BJ (cell line): ENCODE measurements at places on chromosomes 7 and 10. TPM values are rescaled to one million over a fixed set of nuclear protein-coding genes. Genes with fewer than 3 reads are reported as not detected.
A peak's percentile ranks its signal among the peaks of the same experiment; 100 is the strongest.

- no peak for DNase-seq
Observed at GRCh38 chr7:32943252-32944030, 13.8 kb upstream of the FKBP9 start.

Gene GIMAP1
- polyA plus RNA-seq = not detected in 2 replicates

Gene CHN2
- not detected in 2 replicates for polyA plus RNA-seq

GRCh38 chr7:32036557-32036956, 33.6 kb downstream of the PDE1C start:
- DNase-seq = no peak

DNA sequence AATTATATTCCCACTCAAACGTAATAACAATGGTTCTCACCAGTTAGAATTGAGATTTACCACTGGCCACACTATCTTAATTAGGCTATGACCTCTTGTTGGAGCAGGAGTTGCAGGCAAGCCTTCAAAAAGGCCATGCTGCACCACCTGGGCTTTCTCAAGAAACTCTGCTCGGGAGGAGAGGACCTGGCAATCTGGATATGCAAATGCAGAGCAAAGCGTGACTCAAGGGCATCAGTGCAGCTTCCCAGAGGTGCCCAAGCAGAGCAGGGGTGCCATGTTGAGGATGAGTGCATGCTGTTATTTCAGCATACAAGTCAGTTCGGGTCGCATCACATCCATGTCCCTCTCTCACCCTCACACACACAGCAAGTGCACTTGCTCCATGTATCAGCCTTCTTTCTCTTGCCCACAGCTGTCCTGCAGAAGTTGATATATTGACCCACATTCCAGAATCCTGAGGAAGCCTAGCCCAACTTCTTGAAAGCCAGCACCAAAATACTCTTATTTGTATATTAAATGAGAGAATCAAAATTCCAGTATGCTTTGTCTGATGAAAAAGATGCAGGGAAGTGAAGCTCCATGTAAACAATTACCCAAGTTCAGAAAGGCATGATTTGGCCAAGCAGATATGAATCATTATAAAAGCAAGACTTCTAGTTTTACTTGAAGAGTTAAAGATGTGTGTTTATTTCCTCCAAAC, 55.7 kb upstream of the IL6 start:
- DNase-seq = peak; percentile 22

GRCh38 chr10:103732339-103733044, 122.9 kb downstream of the SH3PXD2A start:
- DNase-seq = no peak

DNA sequence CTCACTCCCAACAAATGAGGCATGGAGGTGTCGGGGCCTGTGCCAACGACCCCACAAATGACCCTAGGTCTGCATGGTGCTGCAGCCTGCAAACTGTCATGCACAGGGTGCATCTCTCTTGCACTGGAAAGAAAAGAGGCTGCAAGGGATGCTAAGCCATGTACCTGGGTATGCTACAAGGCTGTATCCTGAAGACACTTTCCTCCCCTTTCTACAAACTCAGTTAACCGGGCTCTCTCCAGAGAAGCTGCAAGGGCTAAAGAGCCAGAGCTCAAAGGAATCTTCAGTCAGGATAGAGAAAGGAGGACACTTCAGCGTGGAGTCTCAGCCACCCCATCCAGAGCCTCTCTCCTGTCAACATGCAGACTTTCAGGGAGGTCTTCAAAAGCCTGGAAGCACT, 449.0 kb downstream of the GRID1 start:
- no peak for DNase-seq

Gene TECTB
- polyA plus RNA-seq = 0.02 and 0.04 TPM in 2 replicates

- DNase-seq = no peak
Observed at GRCh38 chr7:1853431-1853985, 183.4 kb downstream of the ELFN1 start.

- no peak for DNase-seq
Observed at GRCh38 chr10:25555865-25556264, 378.2 kb upstream of the MYO3A start.

DNA sequence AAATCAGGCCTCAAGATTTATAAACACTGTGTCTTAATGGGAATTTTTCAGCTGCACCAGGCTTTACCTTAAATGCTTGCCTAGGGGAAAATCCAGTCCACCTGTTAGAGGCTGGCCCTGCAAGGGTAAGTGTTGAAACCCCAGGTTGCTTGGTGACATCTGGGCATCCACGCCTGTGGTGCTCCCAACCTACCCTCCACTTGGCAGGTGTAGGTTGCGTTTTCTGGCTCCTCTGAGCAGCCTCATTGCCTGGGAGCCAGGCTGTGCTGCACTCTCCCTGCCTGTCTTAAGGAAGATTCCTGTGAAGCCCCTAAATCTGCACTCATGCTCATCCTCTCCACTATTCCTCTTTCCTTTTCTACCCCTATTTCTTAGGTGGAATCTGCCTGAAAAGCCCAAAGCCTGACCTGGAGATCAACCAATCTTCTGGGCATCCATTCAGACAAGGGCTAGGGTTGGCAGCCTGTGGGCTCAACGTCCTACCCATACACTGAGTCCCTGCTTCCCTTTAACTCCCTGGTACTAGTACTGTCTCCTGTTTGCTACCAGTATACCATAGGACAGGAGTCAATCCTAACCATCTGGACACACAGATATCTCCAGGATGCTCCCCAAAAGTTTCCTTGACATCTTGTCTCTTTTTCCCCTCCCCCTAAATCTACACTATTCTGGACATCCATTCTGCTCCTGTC, 150.4 kb downstream of the PDE1C start:
- no peak for DNase-seq

GRCh38 chr7:112940314-112940732, 146.3 kb downstream of the GPR85 start:
- DNase-seq = no peak

Gene BMPER
- 7.0 and 8.8 TPM in 2 replicates for polyA plus RNA-seq

Gene MLXIPL
- polyA plus RNA-seq = not detected in 2 replicates

Gene SYT15B
- 0.85 and 2.0 TPM in 2 replicates for polyA plus RNA-seq

GRCh38 chr7:80825499-80825898, 93.4 kb downstream of the SEMA3C start:
- DNase-seq = no peak

Gene KLF14
- polyA plus RNA-seq = not detected in 2 replicates

GRCh38 chr7:77982926-77983550, 184.5 kb downstream of the PHTF2 start:
- no peak for DNase-seq

Gene PON3
- not detected in 2 replicates for polyA plus RNA-seq

DNA sequence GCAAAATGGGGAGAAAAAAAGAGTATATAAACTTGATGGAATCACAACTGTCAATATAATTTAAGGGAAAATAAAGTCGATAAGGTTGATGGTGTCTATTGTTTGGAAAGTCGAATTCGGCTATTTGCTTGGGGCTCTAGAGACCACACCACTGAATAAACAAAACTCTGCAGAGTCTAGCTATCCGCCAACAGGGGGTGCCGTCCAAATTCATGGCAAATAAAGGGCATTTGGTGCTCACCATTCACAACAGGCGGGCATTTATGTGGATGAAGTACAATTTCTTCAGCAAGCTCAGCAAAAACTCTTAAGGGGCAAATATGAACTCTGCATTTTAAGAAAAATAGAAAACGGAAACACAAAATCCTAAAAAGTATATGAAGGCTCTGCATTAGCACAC, 23.3 kb downstream of the CD36 start:
- DNase-seq = no peak

GRCh38 chr7:44305564-44306507, 19.6 kb downstream of the CAMK2B start:
- no peak for DNase-seq

- DNase-seq = no peak
Observed at GRCh38 chr10:71696628-71697326, 22.8 kb downstream of the C10orf105 start.

- DNase-seq = no peak
Observed at GRCh38 chr7:24406053-24406788, 122.2 kb downstream of the NPY start.

DNA sequence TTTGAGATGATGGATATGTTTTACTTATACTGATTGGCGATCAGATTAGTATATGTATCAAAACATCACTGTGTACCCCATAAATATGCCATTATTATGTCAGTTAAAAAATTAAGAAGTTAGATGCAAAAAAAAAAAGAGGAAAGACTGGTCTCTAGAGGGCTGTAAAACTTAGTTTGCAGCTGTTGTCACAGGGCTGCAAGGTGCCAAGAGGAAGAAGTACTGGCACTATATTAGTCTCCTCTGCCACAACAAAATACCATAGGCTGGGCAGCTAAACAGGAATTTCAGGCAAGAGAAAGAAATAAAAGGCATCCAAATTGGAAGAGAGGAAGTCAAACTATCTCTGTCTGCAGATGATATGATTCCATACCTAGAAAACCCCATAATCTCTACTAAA, 177.8 kb upstream of the PLPP4 start:
- no peak for DNase-seq

GRCh38 chr10:7085913-7086589, 324.8 kb downstream of the SFMBT2 start:
- DNase-seq = no peak

Gene PRKCQ
- 0.06 and 0.11 TPM in 2 replicates for polyA plus RNA-seq

- no peak for DNase-seq
Observed at GRCh38 chr7:7799138-7799537, 80.7 kb upstream of the RPA3 start.

DNA sequence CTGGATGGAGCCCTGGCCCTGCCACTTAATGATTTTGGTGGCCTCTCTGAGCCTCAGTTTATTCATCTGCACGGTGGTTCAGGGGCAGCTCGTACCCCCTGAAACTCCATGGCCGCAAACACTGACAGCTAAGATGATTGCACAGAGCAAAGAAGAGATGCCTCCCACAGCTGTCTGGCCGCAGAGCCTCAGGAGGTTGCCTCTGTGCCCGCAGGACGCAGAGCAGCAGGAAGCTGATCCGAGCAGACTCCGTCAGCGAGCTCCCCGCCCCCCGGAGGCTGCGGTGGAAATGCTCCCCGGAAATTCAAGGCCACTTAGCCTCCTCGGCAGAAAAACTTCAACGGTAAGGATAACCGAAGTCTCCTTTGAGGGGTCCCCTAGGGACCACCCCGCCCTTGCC, 30.2 kb upstream of the C10orf53 start:
- DNase-seq = no peak

GRCh38 chr10:101467286-101467770, 113.4 kb downstream of the BTRC start:
- DNase-seq = peak; percentile 26

Gene IL15RA
- polyA plus RNA-seq = 4.6 and 7.5 TPM in 2 replicates

GRCh38 chr7:93331706-93332105, 99.5 kb downstream of the VPS50 start:
- DNase-seq = no peak

DNA sequence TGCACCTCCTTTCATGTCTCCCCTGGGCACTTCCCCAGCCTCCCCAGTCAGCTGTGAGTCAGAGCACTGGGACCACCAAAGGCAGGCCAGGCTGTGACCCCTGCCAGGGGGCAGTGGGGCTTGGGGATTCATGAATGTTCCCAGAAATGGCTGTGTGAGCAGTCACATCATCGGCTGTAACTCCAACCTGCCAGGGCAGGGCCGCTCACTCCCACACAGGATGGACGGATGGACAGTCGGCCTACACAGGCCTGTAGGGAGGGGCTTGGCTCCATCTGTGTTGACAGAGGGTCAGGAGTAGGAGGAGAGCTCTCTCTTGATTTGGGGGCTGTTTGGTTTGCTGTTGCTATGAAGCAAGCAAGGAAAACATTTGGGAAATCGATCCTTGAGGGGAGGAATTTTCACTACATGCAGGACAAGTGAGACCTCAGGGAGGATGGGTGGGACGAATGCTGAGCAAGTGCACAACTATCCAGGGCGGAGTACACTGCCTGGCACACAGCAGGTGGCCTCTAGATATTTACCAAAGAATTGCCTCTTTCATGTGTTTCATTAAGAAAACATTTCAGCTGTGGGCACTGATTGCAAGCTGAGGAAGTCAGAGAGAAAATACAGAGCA, 2.9 kb upstream of the IGFBP1 start:
- DNase-seq = no peak

Gene COL17A1
- polyA plus RNA-seq = 0.01 and 0.02 TPM in 2 replicates

DNA sequence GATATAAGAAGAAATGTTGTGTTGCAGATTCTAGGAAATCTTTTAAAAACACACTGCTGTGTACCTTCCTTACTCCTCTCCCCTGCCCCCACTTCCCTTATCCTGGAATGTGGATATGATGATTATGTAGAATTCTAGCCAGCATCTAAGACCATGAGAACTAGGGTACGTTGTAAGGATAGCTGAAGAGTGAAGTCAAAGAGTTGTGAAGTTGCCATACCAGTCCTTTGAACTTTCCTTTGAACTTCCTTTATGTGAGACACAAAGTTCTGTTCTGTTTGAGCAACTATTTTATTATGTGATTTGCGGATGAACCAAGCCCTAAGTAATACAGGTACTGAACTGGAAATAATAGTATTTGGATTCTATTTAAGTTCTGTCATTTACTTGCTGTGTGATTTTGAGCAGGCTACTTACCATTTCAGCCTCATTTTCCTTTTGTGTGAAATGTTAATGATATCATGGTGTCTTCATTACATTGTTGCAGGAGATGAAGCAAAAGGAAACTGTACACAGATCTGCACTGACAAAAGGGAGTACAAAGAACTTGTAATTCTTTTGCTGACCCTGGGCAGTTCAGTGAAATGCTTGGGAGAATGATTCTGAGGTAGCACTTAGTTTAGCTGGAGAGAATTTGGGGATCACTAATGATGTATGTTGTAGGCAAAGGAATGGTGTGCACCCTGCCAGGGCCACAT, 31.4 kb downstream of the RPA3 start:
- no peak for DNase-seq
